ENCODE measurements at places on chromosomes 3 and 15.
A peak's percentile ranks its signal among the peaks of the same experiment; 100 is the strongest.

DNA sequence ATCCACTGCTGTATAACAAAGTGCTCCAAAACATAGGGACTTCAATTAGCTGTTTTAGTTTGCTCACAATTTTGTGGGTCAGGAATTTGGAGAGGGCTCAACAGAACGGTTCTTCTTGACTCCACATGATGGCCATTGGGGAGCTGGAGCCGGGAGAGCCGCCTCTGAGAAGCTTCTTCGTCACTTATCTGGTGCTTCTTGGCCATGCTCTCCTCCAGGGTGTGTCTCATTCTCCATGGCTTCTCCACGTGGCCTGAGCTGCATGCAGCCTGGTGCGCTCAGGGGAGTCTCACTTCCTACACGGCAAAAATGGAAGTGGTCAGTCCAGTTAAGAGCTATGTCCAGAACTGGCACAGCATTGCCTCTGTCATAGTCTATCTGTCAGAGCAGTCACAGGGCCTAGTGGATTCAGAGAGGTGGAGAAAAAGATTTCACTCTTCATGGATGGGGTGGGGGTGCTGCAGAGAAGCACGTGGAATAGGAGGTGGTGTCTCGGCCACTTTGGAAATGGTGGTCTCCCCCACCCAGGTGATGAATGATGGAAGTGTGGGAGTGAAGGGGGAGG is 26.3 kb upstream of the PRR23E start:
- no peak for DNase-seq

DNA sequence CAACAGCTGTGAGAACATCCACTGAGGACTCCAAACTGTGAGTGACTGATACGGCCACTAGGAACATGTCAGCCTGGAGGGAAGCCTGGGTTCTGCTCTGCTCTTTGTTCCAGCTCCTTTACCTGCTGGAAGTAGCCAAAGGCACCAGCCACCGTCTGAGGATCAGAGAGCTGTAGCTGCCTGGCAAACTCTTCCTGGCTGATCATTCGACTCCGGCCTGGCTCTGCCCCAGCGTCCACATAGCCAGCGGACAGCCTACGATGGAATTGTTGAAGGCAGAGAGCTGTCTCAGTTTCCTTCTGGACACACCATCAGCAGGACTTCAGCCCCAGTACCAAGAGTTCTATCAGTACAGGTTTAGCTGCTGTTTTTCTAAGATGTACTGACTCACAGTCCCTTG is 5.7 kb downstream of the LPCAT4 start:
- no peak for DNase-seq

DNA sequence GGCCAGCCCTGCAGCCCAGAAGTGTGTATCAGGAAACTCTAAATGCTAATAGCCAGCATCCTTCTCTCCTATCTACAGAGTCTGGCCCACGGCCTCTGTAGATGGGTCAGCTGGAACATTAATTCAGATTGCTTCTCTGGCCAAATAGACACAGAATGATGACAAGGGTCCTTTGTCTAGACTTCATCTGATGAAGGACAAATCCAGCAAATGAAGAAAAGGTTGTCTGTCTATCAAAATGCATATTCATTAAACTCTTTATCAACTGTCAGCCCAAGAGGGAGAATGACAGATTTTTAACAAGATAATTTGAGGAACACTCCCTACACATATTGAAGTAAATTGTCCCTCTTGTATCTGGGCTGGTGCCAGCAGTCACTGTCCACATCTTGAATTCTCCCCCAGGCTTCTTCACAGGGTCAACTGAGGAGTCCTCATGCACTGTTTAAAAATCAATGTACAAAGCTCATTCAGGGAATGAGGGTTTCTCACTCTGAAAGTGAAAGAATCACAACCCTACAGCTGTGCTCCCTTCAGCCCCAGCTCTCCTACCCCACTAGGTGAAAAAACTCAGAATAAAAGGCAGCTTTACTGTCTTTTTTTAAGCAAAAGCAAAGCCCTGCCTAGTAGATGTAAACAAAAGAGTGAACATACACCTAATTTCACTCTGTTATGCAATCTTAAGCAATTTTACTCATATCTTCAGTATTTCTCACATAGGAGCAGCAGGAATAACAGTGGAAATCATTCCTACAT is 507.7 kb downstream of the IGSF11 start:
- DNase-seq = no peak

DNA sequence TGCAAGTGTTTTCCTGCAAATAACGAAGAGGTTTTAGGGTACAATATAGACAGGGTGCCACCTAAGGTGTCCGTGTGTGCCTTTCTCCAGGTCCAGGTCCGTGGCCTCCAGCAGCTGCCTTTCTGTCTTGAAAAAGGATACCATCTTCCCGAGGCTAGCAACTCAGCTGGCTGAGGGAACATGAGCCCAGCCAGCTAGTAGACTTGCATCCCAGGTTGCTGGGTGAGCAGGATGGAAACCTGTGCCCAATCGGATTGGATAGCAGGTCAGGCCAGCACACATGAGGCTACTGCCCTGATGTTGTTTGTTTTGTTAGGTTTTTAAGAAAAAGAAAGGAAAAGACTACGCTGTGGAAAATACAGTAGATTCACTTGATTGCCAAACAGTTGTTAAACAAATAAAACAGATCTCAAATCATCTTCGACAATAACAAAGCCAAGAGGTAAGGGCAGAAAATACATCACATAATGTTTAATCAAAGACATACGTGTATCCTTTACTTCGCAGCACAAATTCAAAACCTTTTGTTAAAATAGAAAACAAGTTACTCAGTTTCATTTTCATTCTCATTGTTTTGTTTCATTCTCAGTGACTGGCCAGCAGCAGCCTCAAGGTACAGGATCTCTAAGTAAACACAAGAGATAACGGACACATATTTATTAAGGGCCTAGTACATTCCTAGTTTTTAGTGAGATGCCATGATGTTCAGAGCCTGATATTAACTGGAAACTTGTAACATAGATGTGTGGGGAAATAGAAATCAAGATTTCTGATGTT is 661.2 kb upstream of the NR2F2 start:
- no peak for DNase-seq

- no peak for DNase-seq
Observed at GRCh38 chr3:63910891-63911290, 1.3 kb downstream of the SCAANT1 start.

GRCh38 chr15:75672646-75673425 is 25.1 kb downstream of the SNX33 start:
- DNase-seq = no peak

DNA sequence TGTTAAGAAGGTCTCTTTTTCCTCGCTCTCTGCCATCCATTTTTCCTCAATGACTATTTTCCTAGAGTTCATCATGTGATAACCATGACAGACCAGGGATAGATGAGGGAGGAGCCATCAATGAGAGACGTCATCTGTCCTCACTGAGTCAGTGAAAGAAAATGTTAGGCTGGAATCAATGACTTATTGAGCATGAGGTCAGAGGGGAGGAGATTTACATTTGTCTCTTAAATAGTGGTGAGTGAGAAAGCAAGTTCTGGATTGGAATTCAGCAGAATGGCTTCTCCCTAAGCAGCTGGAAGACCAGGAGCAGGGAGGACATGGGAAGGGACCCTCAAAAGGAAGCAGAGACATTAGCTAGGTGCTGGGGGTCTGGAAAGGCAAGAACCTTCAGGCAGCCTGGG is 28.2 kb upstream of the USP3 start:
- DNase-seq = no peak

GRCh38 chr3:151579571-151580270 is 118.9 kb upstream of the IGSF10 start:
- no peak for DNase-seq

DNA sequence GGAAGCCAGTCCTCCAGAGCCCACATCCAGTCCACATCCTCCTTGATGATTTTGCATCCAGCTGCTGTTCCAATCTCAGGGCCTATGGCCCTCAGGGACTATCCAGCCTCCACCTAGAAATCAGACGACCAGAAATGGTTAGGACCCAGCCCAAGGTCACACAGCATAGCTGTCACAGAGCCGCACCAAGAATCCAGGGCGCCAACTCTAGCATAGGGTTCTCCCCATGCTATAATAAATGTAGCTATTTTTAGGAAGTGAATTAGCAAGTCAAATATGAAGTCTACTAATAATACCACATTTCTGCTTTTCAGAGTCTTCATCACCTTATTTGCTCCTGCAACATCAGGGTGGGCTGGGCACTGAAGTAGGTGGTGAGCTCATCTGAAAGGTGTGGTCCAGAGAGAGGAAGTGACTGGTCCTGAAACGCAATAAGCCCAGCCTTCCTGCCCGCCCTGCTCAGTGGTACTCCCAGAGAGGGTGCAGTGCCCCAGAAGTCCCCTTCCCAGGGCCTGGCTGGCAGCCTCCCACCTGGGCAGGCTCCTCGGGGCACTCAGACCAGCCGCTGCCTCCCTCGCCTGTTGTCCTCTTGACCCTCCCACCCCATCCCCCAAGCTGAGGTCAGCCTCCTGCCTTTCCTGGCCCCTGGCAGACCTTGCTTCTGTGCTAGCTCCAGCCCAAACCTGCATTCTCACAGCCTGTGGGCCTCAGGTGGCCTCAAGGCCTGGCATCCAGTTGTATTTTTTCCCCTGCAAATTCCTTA is 17.6 kb upstream of the CYP11A1 start:
- peak; percentile 0 for DNase-seq

DNA sequence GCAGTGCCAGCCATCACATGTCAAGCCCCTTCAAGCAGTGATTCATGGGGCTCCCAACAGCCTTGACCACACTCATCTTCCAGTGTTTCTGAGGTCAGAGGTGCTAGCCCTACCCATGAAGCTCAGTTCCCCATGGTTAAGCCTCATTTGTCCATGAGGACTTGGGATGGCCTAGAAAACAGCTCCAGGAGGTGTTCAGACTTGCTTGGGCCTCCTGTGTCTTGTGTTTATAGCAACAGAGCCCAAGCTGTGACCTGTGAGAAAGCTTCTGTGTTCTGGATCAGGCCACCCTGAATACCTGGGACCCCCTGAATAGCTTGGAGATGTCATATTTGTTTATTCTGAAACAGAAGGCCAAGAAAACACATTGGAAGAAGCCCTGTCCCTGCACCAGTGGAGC is 36.7 kb downstream of the LARP6 start:
- DNase-seq = no peak

GRCh38 chr3:104916971-104917370 is 449.7 kb upstream of the ALCAM start:
- no peak for DNase-seq

DNA sequence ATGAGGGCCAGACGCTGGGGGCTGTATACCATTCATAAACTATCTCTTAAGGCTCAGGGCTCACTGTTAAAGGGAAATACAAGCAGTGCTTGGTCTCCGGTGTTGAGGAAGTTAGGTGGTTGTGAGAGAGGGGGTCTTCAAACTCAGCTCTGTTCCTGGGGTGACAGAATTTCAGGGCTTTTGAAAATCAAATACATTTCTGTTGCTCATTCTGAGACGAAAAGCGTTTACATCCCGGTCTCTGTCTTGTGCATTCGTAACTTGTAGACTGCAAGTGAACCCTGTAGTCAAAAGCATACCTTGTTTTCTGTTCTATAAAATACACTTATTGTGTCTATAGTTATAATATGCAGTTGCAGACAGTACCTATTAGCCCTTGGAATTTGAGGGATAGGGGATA is 1.7 kb downstream of the SLCO3A1 start:
- no peak for DNase-seq

Measured in NCI-H2029 (cell line).